Right kidney (tissue), 9 donors: ENCODE measurements at places on chromosomes 3 and 15.
A peak's percentile ranks its signal among the peaks of the same experiment; 100 is the strongest.

GRCh38 chr15:80026310-80026709, 33.2 kb upstream of the ZFAND6 start:
- no peak for DNase-seq

- DNase-seq: no peak
These were observed 476.3 kb downstream of the AGBL1 start for GRCh38 chr15:86555939-86556338.

GRCh38 chr3:39344746-39345344, 15.3 kb downstream of the CCR8 start:
- DNase-seq: no peak

GRCh38 chr3:163891771-163892170, 1186.5 kb downstream of the SI start:
- DNase-seq: no peak

GRCh38 chr3:155512175-155512866, 218.8 kb upstream of the STRIT1 start:
- no peak for DNase-seq

GRCh38 chr15:73989001-73989798, 2.9 kb downstream of the STOML1 start:
- DNase-seq: no peak

GRCh38 chr3:127050733-127051132, 67.8 kb downstream of the PLXNA1 start:
- no peak for DNase-seq

DNA sequence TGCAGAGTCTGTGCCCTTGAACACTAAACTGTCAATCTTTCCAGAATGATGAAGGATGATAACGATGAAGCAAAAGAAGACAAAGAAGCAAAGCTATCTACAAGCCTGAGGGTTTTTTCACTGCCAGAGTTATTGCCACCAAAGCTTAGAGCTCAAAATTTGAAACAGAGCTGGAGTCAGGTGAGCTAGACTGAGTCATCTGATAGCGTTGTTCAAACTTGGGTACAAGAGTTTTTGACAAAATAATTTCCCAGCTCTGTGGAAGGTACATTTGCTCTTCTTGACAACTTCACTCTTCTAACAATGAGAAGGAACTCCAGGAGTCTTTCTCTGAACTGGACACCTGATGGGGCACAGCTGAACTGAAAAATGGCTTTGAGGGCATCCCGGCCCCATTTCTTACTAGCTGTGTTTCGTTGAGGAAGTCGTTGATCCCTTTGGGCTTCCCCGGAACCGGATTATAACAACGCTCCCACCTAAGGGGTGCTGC, 715 bp downstream of the MCCC1 start:
- no peak for DNase-seq

- DNase-seq: no peak
These were observed 100.1 kb upstream of the CHD2 start for GRCh38 chr15:92800013-92800412.

DNA sequence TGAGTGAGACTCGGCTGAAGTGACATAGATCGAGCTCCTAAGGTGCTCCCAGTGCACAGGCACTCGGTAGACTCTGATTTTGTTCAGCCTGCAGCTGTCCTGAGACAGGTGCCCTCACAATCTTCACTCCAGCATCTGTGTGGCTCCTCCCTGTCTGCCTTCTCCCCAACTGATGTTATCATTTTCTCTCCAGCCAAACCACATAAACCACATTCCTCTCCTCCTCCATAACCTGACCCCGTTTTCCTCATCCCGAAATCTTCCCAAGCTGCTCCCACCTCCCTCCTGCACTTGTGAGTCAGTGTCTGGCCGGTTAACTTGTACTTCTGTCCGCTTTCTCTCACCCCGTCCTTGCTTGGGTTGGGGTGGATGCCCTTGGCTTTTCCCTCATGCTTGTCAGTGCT, 93.3 kb upstream of the HACD2 start:
- no peak for DNase-seq

- DNase-seq: no peak
These were observed 294.9 kb downstream of the RORA start for GRCh38 chr15:60933900-60934885.

DNA sequence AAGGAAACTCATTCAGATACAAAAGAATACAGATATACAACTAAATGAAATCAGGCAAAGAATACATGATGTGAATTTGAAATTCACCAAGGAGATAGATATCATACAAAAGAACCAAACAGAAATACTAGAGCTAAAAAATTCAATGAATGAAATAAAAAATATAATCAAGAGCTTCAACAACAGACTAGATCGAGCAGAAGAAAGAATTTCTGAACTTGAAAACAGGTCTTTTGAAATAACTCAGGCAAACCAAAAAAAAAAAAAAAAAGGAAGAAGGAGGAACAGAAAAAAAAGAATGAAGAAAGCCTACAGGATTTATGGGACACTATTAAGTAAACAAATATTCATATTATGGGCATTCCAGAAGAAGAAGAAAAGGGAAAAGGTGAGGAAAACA, 137.8 kb downstream of the DMXL2 start:
- DNase-seq: no peak

- DNase-seq: no peak
These were observed 30.9 kb upstream of the MRPS22 start for GRCh38 chr3:139312959-139313358.

DNA sequence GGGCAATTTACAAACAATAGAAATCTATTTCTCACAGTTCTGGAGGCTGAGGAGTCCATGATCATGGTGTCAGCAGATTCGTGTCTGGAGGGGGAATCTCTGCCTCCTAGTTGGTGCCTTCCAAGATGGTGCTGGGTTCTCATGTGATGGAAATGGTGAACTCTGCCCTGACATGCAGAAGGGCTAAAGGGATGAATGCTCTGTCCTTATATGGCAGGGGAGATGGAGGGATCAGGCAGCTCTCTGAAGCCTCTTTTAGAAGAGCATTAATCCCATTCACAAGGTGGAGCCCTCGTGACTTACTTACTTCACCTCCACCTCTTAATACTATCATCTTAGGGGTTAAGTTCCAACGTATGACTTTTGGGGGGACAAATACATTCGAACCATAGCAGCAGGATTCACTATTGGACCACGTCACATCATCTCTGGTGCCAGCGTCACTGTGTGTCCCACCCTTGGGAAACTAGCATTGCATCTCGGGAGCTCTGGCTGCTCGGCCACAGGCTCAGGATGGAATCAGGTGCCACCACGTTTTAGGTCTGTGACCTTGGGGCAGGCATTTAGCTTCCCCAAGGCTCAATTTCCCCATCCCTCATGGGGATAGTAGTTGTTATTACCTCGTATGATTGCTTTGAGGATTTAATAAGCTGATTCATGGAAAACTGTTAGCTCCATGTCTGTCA, 53.0 kb downstream of the SV2B start:
- DNase-seq: no peak

DNA sequence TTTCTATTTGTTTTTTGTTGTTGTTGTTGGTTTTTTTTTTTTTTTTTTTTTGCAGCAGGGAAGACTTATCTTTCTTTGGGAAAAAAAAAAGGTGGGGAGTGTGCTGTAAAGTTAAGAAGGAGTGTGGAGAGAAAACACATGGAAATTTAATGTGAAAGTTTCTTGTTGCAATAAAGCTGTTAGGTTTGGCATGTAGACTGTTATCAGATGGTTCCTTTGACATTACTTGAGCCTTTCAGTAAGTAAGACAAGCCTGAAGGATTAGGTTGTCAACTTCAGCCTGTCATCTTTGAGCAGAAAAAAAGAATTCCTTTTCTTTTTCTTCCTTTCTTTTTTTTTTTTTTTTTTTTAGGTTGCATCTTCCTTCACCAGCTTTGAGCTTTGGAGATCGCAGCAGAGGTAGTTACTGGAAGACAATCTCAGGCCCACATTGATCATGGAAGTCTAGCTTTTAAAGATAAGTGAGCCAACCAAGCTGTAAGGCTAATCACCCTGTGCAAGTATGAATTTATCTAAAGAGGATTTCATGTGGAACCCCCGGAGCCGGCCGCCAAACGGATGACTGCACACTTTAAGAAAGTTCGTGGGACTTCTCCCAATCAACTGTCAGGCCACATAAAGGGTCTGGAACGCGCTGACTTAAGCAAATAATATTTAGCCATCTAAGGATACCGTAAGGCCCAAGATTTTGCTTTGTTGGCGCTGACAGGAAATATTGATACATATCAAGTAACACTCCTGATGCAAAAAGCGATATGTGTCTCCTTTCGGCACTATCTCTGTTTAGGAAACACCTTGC, 1040.1 kb upstream of the NR2F2 start:
- DNase-seq: peak; percentile 45

DNA sequence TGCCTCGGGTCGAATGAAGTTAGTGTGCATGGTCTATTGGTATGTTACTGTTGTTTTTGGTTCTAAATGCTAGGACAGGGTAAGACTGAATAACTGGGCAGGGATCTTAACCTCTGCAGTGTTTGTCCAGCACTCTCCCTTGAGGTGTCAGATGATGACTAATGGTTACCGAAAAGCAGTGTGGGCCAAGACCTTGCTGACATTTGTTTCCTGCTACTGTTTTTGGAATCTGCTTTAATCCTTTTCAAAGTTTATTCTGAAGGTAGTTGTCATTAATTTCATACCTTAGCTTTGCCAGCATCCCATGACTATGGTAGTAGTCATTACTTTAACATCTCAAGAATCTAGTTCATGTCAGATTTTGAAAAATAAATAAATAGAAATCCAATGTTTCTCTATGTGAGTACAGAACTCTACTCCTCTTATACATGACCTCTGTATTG, 117.0 kb downstream of the P3H2 start:
- DNase-seq: no peak

- no peak for DNase-seq
These were observed 5.6 kb upstream of the ABTB1 start for GRCh38 chr3:127667119-127667681.

DNA sequence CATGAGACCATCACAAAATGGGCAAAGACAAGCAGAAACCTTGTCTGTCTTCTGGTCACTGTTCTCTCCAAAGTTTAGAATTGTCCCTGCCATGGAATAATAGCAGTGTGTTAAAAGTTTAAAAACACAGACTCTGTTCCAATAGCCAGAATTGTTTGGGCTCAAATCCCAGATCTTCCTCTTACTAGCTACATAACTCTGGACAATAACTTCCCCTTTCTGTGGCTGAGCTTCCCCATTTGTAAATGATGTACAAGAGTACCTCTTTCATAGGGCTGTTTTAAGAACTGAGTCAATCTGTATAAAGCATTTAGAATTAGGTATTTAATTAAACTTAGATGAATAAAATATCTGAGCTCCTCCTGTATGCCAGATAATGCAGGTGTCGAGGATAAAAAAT, 623.0 kb downstream of the NTRK3 start:
- DNase-seq: no peak

- DNase-seq: no peak
These were observed 24.0 kb downstream of the COPS2 start for GRCh38 chr15:49131403-49131802.

GRCh38 chr3:149128821-149129220, 617 bp upstream of the HPS3 start:
- no peak for DNase-seq

DNA sequence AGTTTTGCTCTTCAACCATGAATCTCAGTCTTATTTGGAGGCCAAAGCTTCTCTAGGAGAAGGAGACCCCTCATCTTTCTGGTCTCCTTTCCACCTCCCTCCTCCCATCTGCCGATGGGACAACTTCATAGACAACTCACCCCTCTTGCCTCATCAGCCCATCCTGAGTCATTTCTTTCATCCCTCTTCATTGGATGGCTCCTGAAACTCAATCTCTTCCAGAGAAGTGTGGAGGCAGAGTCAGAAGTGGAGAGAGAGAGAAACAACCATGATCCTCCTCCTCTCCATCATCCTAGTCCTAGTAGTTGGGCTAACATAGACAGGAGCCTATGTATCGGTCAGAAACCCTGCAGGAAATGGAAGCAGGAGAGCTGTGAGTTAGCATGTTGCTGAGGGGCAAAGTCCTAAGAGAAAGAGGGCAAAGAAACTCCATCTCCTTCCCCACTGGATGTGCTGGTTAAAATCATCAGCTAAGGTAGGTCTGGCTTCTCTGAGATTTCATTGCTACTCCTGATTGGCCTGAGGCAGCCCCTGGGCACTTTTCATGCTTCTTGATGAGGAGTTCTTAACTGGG, 21.3 kb upstream of the HCN4 start:
- no peak for DNase-seq

DNA sequence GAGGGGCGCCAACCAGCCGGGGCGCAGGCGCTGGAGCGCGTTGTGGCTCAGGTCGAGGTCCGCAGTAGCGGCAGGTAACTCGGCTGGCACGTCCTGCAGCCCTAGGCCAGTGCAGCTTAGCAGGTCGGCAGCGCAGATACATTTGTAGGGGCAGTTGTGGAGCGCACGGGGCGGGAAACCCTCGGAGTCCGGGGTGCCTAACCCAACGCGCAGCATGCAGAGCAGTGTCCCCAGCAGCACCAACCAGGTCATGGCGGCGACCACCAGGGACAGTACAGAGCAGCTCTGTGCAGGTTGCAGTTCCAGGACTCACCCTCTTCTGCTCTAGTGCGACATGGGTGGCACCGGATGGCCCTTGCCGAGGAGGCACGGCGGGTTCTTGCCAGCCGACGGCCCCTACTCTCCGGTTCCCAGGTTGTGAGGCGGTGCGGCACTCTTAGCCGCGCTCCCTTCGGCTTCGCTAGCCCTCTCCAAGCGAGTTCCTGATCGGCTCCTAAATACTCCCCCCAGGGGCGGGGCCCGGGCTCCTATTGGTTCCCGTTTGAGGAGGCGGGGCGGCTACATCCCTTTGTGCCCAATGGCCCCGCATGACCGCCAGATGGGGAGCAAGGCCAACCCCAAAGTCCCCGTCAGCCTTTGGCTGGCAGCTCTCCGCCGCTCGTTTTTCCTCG, at the start of gene AMIGO3:
TSS of gene AMIGO3 (minus strand) at position 471 of the 671 bp plus-strand sequence. CDS start at position 252, 219 bp downstream.
- DNase-seq: peak; percentile 96

DNA sequence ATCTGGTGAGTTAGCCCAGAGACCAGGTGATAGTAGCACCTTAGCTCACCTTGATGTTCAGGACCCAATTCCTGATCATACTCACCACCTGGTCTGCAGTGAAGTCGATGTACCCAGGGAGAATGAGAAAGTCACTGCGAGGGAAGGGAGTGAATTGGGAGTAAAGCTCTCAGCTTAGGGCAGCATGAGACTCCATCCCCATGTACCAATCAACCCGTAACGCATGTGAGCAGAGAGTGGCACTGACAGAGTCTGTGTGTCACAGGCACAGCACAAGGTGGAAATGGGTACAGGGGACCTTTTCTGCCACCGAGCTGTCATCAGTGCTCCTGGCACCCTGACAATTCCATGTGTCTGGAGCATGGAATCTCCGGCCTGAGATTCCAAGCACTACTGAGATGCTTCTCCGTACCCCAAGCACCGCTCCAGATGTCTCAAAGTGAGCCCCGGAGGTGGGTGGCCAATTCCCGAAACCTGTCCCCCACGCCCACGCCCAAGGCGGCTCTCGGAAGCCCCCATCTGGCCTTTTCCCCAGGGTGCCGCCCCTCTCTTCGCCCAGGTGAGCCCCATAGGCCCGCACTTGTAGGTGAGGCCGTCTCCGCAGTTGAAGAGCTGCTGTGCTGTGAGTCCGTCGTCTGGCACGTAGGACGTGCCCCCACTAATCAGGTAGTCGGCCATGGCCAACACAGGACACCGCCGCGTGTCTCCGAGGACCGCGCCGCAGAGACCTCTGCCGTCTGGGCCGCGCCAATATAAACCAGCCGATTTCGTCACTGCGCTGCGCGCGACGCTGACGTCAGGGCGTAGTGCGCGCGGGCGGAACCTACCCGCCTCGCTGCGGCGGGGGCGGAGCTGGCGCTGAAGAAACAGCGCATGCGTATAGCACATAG, at the start of gene IMPDH2:
TSS of gene IMPDH2 (minus strand) at position 726 of the 890 bp plus-strand sequence. CDS start at position 678, 48 bp downstream.
- peak; percentile 88 for DNase-seq
